ENCODE measurements at places on chromosomes 7 and 10. TPM values are rescaled to one million over a fixed set of nuclear protein-coding genes. Genes with fewer than 3 reads are reported as not detected.
A peak's percentile ranks its signal among the peaks of the same experiment; 100 is the strongest.

RSPH10B2 gene
- total RNA-seq, result not detected

LIPJ gene
- total RNA-seq, result not detected

CCDC7 gene
- 6.6 TPM for total RNA-seq

TMEM184A gene
- 204 TPM for total RNA-seq

GBX1 gene
- total RNA-seq, result not detected

GPRIN2 gene
- 8.2 TPM for total RNA-seq

MYL7 gene
- total RNA-seq, result not detected

MKX gene
- total RNA-seq, result 2.5 TPM

CFAP46 gene
- total RNA-seq, result 0.19 TPM

DNA sequence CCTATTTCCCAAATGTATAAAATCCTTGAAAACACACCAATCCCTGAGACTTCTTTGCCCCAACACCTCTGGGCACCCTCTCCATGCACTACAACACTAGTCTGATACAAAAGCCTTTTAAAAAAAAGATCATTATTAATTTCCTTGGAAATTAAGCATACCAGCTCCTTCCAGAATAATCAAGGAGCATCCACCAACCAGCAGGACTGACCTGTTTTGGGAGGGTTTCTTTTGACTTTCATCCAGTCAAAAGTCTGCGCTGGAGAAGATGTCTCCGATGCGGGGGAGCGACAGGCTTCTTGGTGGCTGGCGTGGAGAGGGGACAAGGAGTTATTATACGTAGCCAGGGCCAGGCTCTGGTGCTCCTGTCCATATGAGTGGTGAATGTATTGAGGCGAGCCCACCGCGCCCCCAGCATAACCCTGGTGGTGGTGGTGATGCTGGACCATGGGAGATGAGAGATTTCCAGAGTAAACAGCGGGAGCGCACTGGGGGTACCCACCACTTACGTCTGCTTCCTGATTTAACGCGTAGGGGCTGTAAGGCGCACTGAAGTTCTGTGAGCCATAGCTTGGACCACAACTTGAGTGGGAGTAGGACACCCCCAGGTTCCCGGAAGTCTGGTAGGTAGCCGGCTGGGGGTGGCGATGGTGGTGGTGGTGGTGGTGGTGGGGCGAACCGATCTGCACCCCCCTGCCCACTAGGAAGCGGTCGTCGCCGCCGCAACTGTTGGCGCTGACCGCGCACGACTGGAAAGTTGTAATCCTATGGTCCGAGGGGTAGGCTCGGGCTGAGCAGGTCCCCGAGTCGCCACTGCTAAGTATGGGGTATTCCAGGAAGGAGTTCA, 527 bp downstream of the HOXA1 start:
- H3K27ac ChIP-seq, result peak overlapping the region; percentile 96
- DNase-seq, result no peak
- peaks cover 9% of the 10 kb centered on the region for H3K4me1 ChIP-seq
- H3K4me3 ChIP-seq, result peak overlapping the region; percentile 97

DNA sequence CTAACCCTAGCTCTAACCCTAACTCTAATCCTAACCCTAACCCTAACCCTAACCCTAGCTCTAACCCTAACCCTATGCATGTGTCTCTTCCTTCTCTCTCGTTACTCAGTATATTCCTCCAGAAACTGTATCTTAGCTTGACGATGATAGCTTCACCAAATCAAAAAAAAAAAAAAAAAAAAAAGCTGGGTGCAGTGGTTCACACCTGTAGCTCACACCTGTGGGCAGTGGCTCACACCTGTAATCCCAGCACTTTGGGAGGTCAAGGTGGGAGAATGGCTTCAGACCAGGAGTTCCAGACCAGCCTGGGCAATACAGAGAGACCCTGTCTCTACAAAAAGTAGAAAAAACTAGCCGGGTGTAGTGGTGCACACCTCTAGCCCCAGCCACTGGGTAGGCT, 414.0 kb downstream of the GATA3 start:
- no peaks in the 10 kb centered on the region for H3K4me1 ChIP-seq
- H3K4me3 ChIP-seq, result no peak overlapping the region
- no peak for DNase-seq
- H3K27ac ChIP-seq, result no peak overlapping the region
- H3K36me3 ChIP-seq, result no peaks in the 10 kb centered on the region
- no peaks in the 10 kb centered on the region for H3K27me3 ChIP-seq

DNA sequence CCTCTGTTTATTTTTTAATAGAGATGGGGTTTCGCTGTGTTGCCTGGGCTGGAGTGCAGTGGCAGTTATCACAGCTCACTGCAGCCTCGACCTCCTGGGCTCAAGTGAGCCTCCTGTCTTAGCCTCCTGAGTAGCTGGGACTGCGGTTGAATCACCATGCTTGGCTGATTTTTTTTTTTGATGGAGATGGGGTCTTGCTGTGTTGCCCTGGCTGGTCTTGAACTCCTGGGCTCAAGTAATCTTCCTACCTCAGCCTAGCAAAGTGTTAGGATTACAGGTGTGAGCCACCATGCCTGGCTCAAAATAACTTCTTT, 8.1 kb downstream of the DYNC2I1 start:
- peak overlapping the region; percentile 45 for H3K4me3 ChIP-seq
- no peak for DNase-seq
- H3K27ac ChIP-seq, result peak overlapping the region; percentile 91
- no peaks in the 10 kb centered on the region for H3K4me1 ChIP-seq

- no peak overlapping the region for H3K27ac ChIP-seq
- H3K4me3 ChIP-seq, result no peak overlapping the region
- no peaks in the 10 kb centered on the region for H3K27me3 ChIP-seq
These were observed 303.8 kb downstream of the PRKG1 start for GRCh38 chr10:51377932-51378599.

GRCh38 chr10:70903262-70903921, 15.0 kb upstream of the PCBD1 start:
- H3K27ac ChIP-seq, result no peak overlapping the region
- H3K4me1 ChIP-seq, result peaks cover 21% of the 10 kb centered on the region
- H3K36me3 ChIP-seq, result no peaks in the 10 kb centered on the region
- DNase-seq, result no peak
- no peaks in the 10 kb centered on the region for H3K27me3 ChIP-seq

DNA sequence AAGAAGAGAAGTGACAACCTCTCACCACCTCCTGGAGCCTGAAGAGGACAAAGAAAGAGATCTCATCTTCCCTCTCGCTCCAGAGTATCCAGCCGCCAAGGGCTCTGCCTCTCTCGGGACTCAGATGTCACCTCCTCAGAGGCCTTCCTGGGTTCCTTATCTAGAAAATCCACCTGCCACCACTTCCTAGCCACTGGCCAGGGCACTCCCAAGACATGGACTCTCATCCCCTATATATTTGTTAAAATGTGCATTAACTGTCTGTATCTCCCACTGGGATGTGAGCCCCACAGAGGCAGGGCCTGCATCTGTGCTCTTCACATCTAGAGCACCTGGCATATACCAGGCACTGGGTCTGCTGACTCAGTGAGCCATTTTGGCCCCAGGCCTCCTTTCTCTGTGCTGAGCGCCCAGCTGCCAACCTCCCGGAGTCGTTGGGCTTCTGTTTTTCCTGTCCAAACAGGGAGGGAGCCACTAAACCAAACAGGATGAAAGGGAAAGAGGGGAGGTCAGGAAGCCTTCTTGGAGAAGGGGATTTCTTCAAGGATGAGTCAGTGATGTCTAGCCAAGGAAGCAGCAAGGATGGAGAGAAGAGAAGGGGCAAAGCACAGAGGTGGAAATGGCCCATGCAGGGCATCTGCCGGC, 58.9 kb downstream of the KCNMA1 start:
- no peak overlapping the region for H3K4me3 ChIP-seq
- no peaks in the 10 kb centered on the region for H3K27me3 ChIP-seq
- no peak for DNase-seq
- no peaks in the 10 kb centered on the region for H3K36me3 ChIP-seq
- no peaks in the 10 kb centered on the region for H3K4me1 ChIP-seq
- H3K27ac ChIP-seq, result no peak overlapping the region

DNA sequence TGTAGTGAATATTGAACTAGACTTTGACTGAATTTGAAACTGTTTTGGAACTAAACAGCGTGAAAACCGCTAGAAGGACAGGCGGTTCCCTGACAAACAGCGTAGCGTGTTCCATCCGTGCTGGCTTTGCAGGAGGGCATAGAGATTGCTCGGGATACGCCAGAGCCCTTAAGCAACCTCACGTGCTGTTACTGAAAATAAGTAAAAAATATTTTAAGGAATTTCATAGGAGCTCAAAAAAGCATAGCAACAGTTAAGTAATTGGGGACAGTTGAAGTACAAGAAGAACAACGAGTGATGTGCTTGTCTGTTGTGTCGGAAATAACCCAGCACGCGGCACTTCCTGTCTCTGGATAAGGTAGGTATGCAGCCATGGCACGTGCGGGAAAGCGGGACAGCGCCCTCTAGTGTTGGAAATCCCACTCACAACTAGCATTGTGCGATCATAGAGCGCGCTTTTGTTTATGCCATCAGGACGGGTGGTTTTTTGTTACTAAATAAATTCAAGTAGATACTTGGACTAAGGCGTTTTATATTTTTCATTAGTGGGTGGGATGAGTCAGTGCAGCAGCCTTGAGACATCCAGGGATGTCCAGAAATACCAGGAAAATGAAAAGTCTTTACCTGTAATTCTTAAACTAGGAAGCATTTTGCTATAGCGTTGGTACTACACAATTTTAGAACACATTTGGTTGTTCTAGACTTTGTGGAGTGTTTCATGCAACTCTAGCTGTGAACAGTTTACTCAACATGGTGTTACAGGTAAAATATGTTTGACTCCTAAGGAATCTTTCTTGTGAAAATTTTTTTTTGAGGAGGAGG, 50.4 kb downstream of the DNAJB6 start:
- no peak overlapping the region for H3K4me3 ChIP-seq
- H3K27ac ChIP-seq, result peak overlapping the region; percentile 67
- H3K36me3 ChIP-seq, result peaks cover 23% of the 10 kb centered on the region
- no peaks in the 10 kb centered on the region for H3K27me3 ChIP-seq
- H3K4me1 ChIP-seq, result peaks cover 22% of the 10 kb centered on the region

- H3K4me1 ChIP-seq, result no peaks in the 10 kb centered on the region
- H3K27me3 ChIP-seq, result no peaks in the 10 kb centered on the region
- no peak overlapping the region for H3K4me3 ChIP-seq
- H3K36me3 ChIP-seq, result no peaks in the 10 kb centered on the region
- no peak for DNase-seq
- H3K27ac ChIP-seq, result no peak overlapping the region
These were observed 322.7 kb upstream of the PFKP start for GRCh38 chr10:2744547-2745200.

DNA sequence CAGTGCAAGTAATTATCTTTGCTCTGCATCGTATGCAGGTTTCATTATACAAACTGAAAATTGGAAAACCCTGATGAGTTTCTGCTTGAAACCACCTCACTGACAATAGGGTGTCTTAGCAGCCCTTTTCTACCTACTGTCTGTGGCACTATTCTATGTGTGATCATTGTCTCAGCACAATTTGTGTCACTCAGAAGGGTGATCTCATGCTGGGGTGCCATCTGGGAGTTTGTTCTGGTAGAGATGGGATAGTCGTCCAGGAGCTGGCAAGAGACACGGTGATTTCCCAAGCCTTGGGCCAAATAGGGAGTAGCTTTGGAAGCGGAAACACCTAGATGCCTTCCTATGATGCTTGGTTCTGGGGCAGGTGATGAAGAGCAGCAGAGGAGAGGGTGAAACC, 186.3 kb downstream of the FRMD4A start:
- H3K36me3 ChIP-seq, result no peaks in the 10 kb centered on the region
- H3K27me3 ChIP-seq, result no peaks in the 10 kb centered on the region
- no peaks in the 10 kb centered on the region for H3K4me1 ChIP-seq
- no peak overlapping the region for H3K27ac ChIP-seq
- H3K4me3 ChIP-seq, result no peak overlapping the region

DNA sequence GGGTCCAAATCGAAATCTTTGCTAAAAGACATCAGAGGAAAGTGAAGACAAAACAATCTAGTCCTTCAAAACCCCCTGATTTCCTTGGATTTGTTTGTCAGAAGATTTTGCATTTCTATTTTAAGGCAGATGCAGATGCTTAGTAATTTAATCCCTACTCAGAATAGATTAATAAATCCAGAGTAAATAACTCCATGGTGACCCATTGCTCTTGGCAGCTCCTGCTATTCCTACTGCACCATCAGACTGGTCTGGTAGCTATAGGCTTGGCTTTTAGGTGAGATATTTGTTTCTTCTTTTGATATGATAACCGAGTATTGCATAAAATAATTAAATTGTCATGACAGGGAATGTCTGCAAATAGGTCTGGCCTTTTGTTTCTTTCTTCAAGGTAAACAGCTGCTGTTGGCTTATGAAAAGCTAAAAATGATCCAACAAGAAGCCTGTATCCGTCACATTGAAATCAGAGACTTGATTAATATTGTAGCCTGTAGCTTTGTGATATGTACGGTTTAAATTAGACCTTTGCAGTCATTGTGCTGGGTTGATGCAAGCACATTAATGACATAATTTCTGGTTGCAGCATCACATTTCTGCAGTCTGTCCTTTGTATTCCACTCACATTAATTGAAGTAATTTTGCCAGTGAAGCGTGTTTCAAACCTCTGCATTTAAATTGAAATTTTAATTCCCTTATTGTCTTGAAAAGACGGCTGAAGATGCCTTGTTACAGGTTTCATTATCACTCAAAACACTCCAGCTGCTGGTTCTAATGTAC, 40.7 kb downstream of the EXOC4 start:
- H3K36me3 ChIP-seq, result no peaks in the 10 kb centered on the region
- H3K27me3 ChIP-seq, result no peaks in the 10 kb centered on the region
- DNase-seq, result no peak

DNA sequence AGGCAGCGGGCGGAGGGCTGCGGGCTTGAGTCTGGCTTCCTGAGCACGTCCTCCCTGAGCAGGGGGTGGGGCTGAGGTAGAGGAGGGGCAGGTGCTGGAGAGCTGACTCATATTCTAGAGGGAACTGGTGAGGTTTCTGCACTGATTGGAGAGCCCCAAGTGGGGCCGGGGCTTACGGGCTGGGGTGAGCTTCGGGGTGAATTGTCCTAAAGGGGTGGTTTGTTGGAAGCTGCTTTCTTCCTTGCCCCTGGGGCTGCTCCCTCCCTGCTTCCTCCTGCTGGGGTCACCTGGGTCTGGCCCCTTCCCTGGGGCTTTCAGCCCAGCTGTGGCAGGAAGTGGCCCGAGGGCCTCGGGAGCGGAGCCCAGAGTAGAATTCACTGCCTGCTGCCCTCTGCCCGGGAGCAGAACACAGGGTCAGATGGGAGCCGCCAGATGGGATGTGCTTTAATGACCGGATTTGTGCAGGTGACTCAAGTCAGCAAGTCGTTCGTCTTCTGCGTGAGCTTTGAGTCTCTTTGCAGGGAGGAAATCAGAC, 48.6 kb downstream of the FAM20C start:
- no peaks in the 10 kb centered on the region for H3K27me3 ChIP-seq
- peaks cover 22% of the 10 kb centered on the region for H3K36me3 ChIP-seq
- no peak overlapping the region for H3K27ac ChIP-seq
- H3K4me3 ChIP-seq, result no peak overlapping the region
- H3K4me1 ChIP-seq, result peaks cover 23% of the 10 kb centered on the region

- H3K27ac ChIP-seq, result no peak overlapping the region
- no peaks in the 10 kb centered on the region for H3K36me3 ChIP-seq
- H3K4me1 ChIP-seq, result no peaks in the 10 kb centered on the region
- DNase-seq, result no peak
These were observed 17.9 kb upstream of the OR2AE1 start for GRCh38 chr7:99894738-99895137.

Data from esophagus squamous epithelium (tissue), 5 donors.